ENCODE measurements at places on chromosomes 6 and 20.
A peak's percentile ranks its signal among the peaks of the same experiment; 100 is the strongest.

DNA sequence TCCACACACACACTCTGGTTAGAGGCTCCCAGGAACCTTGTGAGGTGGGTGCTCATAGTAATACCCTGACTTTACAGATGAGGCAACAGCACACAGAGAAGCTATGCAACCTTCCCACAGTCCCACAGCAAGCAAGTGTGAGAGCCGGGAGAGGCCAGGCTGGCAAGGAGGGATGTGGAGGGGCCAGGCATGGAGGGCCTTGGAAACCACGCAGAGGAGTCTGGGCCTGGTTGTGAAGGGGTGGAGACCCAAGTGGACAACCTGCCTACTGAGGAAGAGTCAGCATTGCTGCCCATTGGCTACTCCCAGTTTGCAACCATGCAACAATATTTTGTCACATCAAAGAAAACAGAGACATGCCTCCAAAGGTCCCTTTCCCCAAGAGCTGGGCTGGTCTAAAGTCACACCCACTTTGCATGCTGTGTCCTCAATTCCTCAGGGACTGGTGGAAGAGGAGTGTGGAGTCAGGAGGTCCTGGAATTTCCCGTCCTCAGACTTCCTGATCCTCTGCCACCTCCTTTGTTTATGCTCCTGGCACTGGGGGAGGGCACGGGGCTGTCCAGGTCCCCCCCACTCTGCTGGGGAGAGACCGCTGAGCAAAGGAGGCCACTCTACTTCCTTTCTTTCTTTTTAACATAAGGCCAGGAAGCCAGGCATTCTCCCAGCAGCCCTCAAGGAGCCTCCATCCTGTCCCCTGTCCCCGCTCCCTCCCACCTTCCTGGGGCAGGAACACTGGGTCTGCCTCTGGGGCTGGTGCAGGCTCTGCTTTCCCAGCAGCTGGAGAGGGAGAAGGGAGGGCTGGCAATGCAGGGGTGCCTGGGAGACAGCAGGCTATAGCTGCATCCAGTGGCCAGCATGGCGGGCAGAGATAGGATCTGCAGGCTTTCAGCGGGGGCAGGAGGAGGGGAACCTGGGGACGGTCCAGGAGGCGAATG is 68.3 kb downstream of the NOL4L start:
- no peak for DNase-seq

- DNase-seq: no peak
Measured at GRCh38 chr6:1654054-1654453, 44.3 kb downstream of the FOXC1 start.

GRCh38 chr6:87364602-87365252 is 20.1 kb downstream of the C6orf163 start:
- DNase-seq: no peak

DNA sequence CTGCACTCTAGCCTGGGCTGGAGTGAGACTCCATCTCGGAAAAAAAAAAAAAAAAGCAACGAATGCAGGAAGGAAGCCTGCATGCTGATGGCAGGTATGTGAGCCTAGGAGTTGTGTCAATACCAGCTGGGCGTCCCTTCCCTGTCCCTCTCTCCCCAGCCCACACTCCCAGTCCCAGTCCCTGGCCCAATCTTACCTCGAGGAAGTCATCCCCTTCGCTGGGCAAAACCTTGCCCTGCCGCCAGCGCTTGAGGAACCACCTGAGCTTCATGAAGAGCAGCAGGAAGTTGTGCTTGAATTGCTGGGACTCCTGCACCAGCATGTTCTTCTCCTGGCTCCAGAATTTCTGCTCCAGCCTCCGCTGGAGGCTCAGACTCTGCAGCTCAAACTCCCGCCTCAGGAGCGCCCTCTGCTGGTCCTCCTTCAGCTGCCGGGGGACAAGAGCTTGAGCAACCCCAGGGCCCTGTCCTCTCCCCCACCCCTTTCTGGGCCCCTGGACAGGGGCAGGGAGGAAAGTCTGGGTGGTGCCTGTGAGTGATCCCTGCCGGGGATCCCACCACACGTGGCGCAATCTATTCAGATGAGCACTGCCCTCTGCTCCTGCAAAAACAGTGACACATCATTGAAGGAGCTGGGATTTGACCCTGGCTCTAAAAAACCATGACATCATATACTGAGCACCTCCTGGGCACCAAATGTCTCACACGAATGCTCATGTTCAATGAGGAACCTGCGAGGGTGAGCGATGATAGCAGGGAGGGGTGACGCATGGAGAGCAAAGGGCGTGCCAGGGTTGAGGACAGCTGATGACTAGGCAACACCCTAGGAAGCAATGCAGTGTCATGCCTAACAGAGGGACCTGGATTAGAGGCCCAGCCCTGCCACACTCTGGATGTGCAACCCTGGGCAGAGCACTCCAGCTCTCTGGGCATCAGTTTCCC is 35.0 kb upstream of the DSN1 start:
- DNase-seq: peak; percentile 95

- DNase-seq: peak; percentile 13
Measured at GRCh38 chr6:52872031-52872430, 31.4 kb upstream of the GSTA5 start.

GRCh38 chr20:18263723-18264122 is 24.6 kb upstream of the ZNF133 start:
- DNase-seq: no peak

DNA sequence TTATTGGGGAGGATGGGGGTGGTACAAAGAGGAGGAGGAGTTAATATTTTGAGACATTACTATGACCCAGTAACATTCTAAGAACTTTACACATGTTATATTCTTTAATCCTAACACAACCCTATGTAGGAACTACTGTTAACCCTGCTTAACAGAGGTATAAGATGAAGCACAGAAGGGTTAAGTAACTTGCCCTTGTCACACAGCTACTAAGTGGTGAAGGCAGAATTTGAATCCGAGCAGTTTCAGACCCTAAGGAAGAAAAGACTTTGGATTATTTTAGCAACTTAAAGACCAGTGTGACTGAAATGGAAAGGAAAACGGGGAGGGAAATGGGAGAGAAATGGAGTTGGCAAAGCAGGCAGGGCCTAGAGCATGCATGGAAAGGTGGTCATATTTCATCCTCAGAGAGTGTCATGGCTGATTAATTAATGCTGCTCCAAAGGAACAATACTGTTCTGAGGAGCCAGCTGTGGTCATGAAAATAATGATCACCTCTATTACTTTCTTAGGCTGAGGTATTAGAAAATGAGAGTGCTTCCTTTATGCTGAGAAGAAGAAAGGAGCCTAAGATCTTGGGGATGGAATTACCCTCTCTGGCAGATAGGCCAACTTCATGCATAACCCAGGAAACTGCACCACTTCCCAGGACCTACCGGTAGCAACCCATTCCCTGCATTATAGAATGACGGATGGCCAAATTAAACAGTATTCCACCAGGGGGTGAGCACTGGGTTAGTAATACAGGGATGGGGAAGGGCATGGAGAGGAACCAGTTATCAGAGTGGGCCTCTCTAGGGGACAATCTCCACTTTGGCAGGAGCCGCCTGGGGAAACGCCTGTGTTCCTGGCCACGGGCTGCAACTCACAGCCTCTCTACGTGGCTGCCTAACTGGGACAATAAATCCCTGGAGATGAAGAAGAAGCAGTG is 50.1 kb upstream of the TNFAIP3 start:
- no peak for DNase-seq

- peak; percentile 81 for DNase-seq
Measured at GRCh38 chr6:146997062-146997461, 207.2 kb upstream of the STXBP5 start.

DNA sequence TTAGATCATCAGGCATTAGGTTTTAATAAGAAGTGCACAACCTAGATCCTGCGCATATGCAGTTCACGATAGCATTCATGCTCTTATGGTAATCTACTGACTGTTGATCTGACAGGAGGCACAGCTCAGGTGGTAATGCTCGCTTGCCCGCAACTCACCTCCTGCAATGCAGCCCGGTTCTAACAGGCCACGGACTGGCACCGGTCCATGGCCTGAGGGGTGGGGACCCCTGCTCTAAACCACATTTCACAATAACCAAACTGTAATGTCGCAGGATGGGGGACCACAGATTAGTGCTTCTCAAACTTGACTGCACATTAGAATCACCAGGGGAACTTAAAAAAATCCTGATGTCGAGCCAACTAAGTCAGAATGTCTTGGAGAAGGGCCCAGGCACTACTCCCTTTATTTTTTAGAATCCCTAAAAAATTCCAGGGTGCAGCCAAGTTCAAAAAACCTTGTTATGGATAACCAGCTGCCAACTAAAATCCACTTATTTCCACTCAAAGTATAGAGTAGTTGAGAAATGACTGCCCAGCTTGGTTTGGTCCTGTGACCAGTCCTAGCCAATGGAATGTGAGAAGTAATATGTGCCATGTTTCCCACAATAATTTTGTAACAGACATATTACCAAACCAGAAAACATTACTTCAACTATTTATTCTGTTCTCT is 3.1 kb downstream of the SHPRH start:
- DNase-seq: peak; percentile 34

- peak; percentile 42 for DNase-seq
Measured at GRCh38 chr6:136846046-136846445, 23.7 kb downstream of the PEX7 start.

- no peak for DNase-seq
Measured at GRCh38 chr6:44202332-44202971, 14.3 kb upstream of the MYMX start.

GRCh38 chr6:90302320-90302719 is 5.7 kb upstream of the BACH2 start:
- no peak for DNase-seq

DNA sequence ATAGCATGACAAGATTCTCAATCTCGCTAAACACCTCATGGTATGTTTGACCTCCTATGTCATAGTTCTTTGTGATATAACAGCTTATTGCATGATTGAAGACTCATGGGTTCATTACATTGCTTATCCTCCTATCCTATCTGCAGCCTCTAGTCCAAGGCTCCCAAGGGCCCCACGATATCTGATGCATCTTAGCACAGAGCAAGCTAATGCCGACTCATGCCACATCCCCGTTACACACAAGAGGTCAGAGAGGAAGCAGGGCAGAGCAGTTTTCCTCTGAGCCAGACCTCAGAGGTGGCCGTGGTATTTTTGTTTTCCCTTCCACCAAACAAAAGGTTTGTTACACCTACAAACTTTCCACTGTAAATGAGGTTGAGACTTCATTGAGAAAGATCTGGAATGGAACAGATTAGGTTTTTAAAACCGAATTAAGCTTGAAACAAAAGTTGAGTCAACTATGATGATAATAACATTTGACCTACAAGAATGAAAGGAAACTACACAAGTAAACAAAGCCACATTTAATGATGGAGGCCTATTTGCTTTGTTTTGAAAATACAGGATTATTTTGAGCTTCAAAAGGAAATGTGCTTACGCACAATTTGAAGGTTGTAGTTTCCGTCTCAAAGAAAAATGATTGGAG is 133.9 kb upstream of the MYLIP start:
- DNase-seq: no peak

DNA sequence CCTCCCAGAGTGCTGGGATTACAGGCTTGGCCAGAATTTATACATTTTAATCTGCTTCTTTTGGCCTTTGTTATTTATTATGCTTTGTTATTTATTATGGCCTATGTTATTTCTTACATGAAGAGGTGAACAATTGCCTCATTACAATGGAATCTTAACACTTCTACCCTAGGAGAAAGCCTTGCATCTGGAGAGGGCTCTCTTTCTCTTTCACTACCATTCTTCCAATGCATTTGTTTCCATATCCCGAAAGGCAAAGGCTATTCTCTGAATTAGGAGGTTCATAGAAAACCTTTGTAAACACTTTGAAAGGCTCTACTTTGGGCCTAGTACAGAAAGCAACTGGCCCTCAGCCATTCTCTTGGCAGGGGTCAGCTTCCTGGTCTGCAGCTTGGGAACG is 19.9 kb upstream of the DEK start:
- DNase-seq: no peak

DNA sequence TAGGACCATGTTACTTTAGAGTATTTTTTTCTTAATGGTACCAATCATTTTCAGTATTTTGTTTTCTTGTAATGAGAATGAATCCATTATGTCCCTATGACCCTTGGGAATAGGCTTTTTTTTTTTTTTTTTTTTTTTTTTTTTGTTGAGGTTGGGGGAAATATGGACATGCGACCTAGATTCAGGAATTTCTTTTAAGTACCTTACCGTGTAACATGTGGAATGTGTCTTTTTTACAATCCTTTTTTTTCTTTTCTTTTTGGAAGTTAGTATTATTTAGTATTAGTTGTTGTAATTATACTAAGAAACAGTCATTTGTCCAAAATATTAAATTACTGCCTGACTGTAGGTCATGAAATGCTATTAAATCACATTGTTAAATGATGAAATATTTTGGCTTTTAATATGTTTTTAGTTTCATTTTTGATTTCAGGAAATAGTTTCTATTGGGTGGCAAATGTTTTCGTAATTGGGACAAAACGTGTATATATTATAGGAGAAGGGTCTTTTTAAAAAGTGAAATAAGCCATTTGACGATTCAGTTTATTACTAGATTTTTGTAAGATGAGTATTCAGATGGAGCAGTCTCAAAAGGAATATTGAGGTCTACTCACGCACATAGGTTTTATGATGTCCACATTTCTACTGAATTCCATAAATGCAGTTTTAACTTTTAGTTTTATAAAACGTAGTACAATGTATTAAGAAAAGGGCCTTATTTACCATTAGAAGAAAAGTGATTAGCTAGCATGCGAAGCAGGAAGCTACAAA is 4.9 kb downstream of the ARID1B start:
- DNase-seq: peak; percentile 15

GRCh38 chr6:26594730-26595632 is 1.8 kb upstream of the ABT1 start:
- DNase-seq: peak; percentile 73
